ENCODE measurements at places on chromosomes 2 and 18.

DNA sequence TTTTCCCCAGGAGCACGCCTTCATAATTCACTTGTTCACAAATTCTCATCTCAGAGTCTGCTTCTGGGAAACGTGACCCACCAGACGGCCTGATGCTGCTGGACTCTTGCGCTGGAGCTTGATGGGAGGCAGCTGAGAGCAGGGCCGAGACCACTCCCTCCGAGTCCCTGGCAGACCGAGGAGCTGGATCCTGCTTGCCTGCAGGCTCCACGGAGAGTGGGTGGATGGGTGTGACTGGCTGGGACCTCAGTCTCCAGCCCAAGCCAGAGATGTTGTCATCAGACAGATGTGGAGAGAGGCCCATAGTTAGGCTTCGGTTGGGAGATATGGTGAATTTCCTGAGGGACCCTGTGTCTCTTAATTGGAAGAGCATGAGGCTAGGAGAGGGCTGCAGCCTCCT, 76.4 kb downstream of the TSN start:
- H3K4me1 ChIP-seq = no peaks in the 10 kb centered on the region
- no peaks in the 10 kb centered on the region for H3K27me3 ChIP-seq
- H3K36me3 ChIP-seq = no peaks in the 10 kb centered on the region
- H3K27ac ChIP-seq = no peak overlapping the region

DNA sequence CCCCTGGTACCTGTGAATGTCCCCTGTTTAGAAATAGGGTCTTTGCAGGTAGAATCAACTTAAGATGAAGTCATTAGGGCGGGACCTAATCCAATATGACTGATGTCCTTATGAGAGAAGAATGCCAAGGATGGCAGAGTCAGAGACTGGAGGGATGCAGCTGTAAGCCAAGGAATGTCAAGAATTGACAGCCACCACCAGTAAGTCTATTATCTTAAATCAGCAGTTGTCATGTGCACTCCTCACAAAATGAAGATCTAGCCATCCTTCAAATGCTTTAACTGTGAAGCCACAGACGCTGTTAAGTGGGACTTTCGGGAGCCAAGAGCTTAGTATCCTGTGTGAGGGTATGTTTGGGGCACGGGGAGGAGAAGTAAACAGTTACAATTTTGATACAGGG, 83.2 kb downstream of the ITGA4 start:
- H3K4me3 ChIP-seq = no peak overlapping the region
- no peaks in the 10 kb centered on the region for H3K27me3 ChIP-seq
- no peak for DNase-seq
- no peaks in the 10 kb centered on the region for H3K4me1 ChIP-seq

GRCh38 chr18:58723810-58724602, 52.7 kb downstream of the MALT1 start:
- peaks cover 22% of the 10 kb centered on the region for H3K36me3 ChIP-seq
- no peaks in the 10 kb centered on the region for H3K27me3 ChIP-seq
- peaks cover 3% of the 10 kb centered on the region for H3K4me1 ChIP-seq

DNA sequence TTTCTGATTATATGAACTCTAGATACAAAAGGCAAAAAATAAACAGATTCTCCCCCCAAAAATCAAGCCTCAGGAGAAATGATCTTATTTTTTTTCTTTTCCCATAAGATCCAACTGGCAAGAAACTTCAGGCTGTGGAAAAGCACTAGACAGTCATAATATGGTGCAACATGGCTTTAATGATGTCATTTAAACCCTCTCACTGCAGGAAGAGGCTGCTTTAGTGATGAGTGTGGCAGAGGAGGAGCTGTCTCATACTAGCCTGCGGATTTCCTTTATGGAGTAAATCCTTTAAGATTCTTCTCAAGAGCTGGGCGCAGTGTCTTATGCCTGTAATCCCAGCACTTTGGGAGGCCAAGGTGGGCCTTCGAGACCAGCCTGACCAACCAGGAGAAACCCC, 83.3 kb upstream of the CD28 start:
- H3K27me3 ChIP-seq = no peaks in the 10 kb centered on the region
- H3K4me3 ChIP-seq = no peak overlapping the region
- H3K36me3 ChIP-seq = no peaks in the 10 kb centered on the region
- DNase-seq = no peak

- H3K27me3 ChIP-seq = no peaks in the 10 kb centered on the region
- no peak overlapping the region for H3K4me3 ChIP-seq
- no peak overlapping the region for H3K27ac ChIP-seq
- H3K36me3 ChIP-seq = no peaks in the 10 kb centered on the region
Measured at GRCh38 chr2:10956006-10956790, 44.5 kb downstream of the KCNF1 start.

- H3K36me3 ChIP-seq = no peaks in the 10 kb centered on the region
- H3K27ac ChIP-seq = no peak overlapping the region
- no peak for DNase-seq
- no peak overlapping the region for H3K4me3 ChIP-seq
- no peaks in the 10 kb centered on the region for H3K27me3 ChIP-seq
Measured at GRCh38 chr2:1584691-1585485, 159.4 kb downstream of the PXDN start.

GRCh38 chr2:128289439-128289838, 29.2 kb downstream of the HS6ST1 start:
- peaks cover 14% of the 10 kb centered on the region for H3K4me1 ChIP-seq
- H3K27ac ChIP-seq = no peak overlapping the region
- no peak overlapping the region for H3K4me3 ChIP-seq
- DNase-seq = no peak
- H3K27me3 ChIP-seq = no peaks in the 10 kb centered on the region
- no peaks in the 10 kb centered on the region for H3K36me3 ChIP-seq

GRCh38 chr2:216004697-216005283, 8.6 kb downstream of the MREG start:
- DNase-seq = no peak
- no peaks in the 10 kb centered on the region for H3K27me3 ChIP-seq
- no peak overlapping the region for H3K27ac ChIP-seq

GRCh38 chr18:25335062-25335461, 16.9 kb downstream of the ZNF521 start:
- no peak overlapping the region for H3K4me3 ChIP-seq
- no peak for DNase-seq
- H3K27me3 ChIP-seq = no peaks in the 10 kb centered on the region

- H3K36me3 ChIP-seq = no peaks in the 10 kb centered on the region
- no peaks in the 10 kb centered on the region for H3K27me3 ChIP-seq
- H3K27ac ChIP-seq = no peak overlapping the region
- H3K4me3 ChIP-seq = no peak overlapping the region
- H3K4me1 ChIP-seq = no peaks in the 10 kb centered on the region
Measured at GRCh38 chr2:82993609-82994008, 1465.5 kb downstream of the SUCLG1 start.

DNA sequence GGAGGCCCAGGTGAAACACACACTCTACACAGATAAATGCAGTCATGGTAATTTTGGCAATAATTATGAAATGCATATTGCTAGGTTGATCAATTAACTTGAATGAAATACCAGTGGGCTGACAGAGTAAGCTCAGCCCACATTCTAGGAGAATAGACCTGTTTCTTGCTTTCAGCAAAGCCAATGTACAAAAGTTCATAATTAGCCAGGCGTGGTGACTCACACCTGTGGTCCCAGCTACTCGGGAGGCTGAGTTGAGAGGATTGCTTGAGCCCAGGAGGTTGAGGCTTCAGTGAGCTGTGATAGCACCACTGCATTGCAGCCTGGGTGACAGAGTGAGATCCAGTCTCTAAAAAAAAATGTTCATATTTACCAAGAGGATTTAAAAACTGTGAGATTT, 15.7 kb upstream of the MBP start:
- no peak overlapping the region for H3K4me3 ChIP-seq
- no peaks in the 10 kb centered on the region for H3K36me3 ChIP-seq
- no peak for DNase-seq
- peaks cover 26% of the 10 kb centered on the region for H3K4me1 ChIP-seq

- DNase-seq = no peak
- no peak overlapping the region for H3K27ac ChIP-seq
- H3K36me3 ChIP-seq = no peaks in the 10 kb centered on the region
- H3K27me3 ChIP-seq = no peaks in the 10 kb centered on the region
- no peak overlapping the region for H3K4me3 ChIP-seq
Measured at GRCh38 chr2:148255929-148256328, 235.0 kb downstream of the MBD5 start.

GRCh38 chr2:113390124-113390849, 47.2 kb upstream of the ZNG1B start:
- H3K36me3 ChIP-seq = no peaks in the 10 kb centered on the region
- peak overlapping the region; percentile 5 for H3K27ac ChIP-seq
- H3K27me3 ChIP-seq = no peaks in the 10 kb centered on the region
- H3K4me3 ChIP-seq = peak overlapping the region; percentile 29
- H3K4me1 ChIP-seq = peaks cover 3% of the 10 kb centered on the region

DNA sequence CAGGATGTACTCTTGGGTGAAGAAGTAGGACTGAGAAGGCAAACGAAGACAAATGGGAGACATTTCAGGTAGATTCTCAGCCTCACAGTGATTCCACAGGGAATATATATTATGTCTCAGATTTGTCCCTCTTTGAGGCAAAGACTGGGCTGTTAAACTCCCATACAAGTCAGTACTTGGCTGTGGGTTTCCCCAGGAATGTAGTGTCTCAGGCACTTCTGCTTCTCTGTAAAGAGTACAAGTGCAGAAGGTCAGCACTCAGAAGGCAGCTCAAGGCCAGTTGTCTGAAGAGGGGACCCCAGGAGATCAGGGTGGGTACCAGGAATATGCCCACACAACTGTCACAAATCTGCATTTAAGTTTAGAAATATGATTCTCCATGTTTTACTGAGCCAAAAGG, 39.9 kb upstream of the COBLL1 start:
- no peak overlapping the region for H3K4me3 ChIP-seq
- H3K36me3 ChIP-seq = no peaks in the 10 kb centered on the region
- DNase-seq = no peak
- no peak overlapping the region for H3K27ac ChIP-seq
- no peaks in the 10 kb centered on the region for H3K27me3 ChIP-seq
- H3K4me1 ChIP-seq = no peaks in the 10 kb centered on the region

DNA sequence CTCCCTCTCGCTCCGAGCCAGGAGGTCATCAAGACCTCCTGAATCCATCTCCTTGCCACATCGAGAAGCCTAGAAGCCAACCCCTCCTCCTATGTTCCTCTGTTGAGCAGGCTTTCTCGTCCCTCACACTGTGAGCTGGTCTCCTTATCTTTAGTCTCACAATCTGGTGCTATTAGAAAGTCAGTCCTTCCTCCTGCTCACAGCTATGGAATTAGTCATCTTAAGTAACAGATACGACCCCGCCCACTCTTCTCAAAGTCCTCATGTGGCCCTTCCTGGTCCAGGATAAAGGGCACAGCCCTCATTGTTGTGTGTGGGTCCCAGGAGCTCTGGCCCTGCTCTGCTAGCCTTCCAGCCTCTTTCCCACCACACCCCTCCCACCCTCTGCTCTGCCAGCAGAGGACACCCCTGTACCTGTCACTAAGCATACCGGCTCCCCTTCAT, 41.4 kb upstream of the TRIB2 start:
- H3K27ac ChIP-seq = no peak overlapping the region
- no peaks in the 10 kb centered on the region for H3K36me3 ChIP-seq
- no peak for DNase-seq
- H3K4me3 ChIP-seq = no peak overlapping the region
- H3K27me3 ChIP-seq = no peaks in the 10 kb centered on the region

DNA sequence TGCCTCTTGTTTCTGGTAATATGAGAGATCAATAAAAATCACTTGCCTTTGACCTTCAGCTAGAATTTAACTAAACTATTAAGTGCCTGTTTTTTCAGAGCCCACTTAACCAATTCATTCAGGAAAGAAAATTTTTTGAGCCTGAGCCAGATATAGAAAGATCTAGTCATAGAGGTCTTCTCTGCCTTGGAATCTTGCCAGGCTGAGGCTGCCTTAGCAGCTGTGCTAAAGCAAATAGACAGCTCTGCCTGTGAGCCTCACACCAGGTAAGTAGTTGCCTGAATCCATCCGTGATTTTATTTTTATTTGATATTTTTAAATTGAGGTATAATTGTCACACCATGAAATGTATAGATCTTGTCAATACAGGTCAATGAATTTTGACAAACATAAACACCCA, 27.4 kb downstream of the EVX2 start:
- no peak overlapping the region for H3K27ac ChIP-seq
- H3K4me3 ChIP-seq = no peak overlapping the region
- peaks cover 5% of the 10 kb centered on the region for H3K27me3 ChIP-seq
- DNase-seq = no peak
- no peaks in the 10 kb centered on the region for H3K36me3 ChIP-seq
- H3K4me1 ChIP-seq = no peaks in the 10 kb centered on the region

- H3K36me3 ChIP-seq = no peaks in the 10 kb centered on the region
- no peak overlapping the region for H3K27ac ChIP-seq
- no peak overlapping the region for H3K4me3 ChIP-seq
- peaks cover 16% of the 10 kb centered on the region for H3K4me1 ChIP-seq
Measured at GRCh38 chr2:127678531-127678930, 3.2 kb upstream of the LIMS2 start.

DNA sequence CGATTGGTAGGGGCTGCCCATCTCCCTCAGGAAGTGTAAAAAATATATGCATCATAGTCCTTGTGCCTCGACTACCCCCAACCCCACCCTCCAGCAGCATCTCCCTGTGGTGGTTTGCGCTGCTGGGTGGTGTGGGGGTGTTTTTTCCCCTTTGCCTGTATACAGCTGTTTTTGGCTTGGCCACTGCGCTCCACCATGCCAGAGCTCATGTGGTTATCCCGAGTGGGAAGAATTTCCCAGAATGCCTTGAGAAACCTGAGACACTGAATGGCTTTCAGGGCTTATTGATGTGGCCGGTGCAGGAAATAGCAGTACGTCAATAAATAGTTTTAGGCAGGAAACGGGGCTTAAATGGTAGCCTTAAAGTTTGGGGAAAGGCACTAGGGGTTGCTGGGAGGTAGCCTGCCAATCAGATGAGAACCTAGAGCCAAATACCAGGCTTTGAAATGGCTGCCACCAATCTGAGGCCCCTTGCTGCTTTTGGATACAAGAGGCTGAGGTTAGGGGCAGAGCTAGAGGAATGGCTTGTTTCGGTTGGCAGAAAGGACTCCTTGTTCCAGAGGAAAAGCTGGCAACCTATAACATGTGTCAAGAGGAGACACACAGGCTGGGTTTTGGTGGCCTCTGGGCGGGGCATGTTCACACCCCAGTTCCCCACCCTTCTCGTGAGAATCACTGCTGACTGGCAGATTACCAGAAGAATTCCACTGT, 144.1 kb downstream of the SMAD7 start:
- H3K27me3 ChIP-seq = no peaks in the 10 kb centered on the region
- no peaks in the 10 kb centered on the region for H3K36me3 ChIP-seq

Measured in natural killer cell (primary cell).